Hippocampal formation (tissue), 2 donors: ENCODE measurements at places on chromosomes 13 and 19.

DNA sequence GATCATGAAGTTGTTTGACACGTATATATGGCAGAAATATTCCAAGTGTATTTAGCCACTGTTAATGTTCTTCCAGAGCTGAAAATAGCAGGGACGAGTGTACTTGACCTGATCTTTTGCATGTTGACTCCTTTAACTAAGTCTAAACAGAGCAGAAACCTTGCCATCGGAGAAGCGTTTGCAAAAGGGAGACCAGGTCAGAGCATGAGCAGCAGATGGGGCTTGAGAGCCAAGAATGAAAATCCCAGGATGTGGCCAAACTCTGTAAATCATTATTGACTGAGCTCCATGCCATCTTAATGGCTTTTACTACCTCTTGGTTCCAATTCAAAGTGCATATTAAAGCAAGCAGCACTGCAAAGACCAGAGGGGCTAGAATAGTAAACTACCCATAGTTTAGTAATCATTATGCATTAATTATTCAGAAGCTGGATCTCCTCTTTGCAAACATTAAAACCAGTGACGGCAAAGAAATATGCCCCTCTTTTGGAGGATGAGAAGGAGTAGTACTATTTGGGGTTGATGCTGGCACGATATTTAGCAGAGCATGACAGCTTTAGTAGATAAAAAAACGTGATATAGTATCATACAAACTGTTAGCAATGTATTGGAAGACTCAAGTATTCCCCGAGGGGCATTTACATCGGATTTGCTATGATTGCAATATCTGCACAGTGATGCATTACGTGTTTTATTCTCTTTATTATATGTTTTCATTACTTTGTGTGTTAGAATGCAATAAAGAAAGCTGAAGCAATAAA is 55.7 kb downstream of the FAM216B start:
- no peak for DNase-seq

DNA sequence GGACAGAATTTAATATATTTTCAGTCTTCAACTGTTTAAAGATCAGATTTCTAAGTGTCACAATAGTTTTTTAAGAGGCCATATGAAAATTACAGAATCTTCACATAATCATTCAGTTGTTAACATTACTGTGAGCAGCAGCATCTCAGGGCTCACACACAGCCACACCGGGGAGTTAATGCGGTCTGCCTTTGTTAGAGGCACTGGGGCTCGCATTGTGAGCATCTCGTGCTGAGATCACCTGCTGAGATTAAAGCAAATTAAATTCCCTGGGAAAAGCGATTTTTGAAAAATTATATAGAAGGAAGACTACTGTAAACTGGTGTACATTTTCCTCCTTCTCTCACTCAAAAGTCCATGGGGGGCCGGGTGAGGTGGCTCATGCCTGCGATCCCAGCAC is 16.6 kb downstream of the GPR12 start:
- DNase-seq = no peak

DNA sequence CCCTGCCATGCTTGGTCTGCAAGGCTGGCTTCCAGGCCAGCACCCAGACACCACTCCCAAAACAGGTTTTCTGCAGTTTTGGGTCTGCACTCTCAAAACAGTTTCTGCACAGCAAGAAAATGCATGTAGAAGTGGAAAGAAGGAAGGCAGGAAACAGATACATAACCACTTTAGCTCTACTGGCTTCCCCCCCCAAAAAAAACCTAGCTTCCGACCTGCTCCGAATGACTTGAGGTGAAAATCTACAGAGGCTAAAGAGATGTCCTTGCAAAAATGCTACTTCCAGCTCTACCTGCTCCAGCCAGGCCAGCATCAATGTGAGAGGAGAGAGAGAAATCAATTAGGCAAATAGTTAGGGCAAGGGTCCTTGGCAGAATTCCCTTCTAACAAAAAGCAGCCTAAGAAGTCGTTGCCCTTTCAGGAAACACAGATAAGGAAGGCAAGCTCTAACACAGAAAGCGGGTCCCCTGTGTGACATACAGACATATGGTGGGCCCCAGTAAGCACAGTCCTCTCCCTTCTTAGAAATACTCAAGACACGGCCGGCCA is 3.4 kb downstream of the C19orf12 start:
- no peak for DNase-seq

- no peak for DNase-seq
These were observed 110.9 kb downstream of the KL start for GRCh38 chr13:33127009-33127551.

GRCh38 chr13:73962284-73962683 is 171.9 kb downstream of the KLF12 start:
- DNase-seq = no peak
